ENCODE measurements at places on chromosomes 13 and 19.

DNA sequence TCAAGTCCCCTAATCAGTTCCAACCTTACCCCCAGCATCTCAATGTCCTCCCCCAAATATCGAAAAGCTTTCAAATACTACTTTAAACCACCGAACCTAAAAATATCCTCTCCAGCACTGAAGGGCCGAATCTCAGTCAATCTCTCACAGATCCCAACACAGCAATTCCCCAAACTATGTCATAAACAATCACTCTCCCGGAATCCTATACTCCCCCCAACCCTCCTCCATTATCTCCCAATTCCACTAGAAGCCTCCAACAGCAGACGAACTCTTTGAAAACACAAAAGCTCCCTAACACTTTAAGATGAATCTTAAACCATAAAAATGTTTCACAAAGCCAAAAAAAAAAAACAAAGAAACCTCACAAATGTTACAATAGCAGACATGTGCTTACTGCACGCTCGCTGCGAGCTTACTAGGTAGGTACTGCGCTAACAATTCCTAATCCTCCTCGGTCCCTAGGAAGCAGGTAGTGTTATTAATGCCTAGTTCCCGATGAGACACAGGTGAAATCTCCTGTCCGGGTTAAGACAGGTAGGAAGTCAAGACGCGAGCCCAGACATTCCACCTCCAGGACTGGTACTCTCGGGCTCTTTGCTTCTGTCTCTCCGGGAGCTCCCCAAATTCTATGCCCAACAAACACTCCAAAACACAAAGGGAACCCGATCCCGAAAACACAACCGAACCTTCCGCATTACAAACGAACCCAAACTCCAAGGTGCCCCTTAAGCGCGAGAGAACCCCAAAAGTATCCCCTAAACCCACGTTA lies 14.2 kb downstream of the FBXO46 start:
- DNase-seq, result peak; percentile 20

DNA sequence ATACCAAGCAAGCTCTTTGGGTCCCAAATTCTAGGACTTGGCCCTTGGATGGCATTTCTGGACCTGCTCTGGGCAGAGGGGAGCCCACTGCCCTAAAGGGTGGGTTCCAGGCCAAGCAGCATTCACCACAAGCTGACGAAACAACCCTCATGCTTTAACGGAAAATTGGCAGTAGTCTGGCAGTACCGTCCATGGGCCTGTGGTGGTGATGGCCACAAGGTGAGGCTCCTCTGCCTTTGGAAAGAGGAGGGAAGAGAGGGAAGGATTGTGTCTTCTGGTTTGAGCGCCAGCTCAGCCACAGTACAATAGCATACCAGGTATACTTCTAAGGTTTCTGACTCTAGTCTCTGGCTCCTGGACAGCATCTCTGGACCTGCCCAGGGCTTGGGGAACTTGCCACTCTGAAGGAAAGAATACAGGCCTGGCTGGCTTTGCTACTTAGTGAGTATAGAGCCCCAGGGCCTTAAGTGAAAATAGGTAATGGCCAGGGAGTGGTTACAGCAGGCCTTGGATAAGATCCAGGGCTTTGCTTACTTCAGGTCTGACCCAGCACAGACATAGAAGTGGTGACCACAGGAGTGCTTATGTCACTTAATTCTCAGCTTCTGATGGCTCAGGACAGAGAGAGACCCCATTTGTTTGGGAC lies 595.5 kb downstream of the LMO7 start:
- no peak for DNase-seq

- no peak for DNase-seq
Observed at GRCh38 chr13:44934724-44935123, 54.5 kb downstream of the NUFIP1 start.

- DNase-seq, result no peak
Observed at GRCh38 chr13:29858667-29859066, 8.2 kb upstream of the UBL3 start.

- DNase-seq, result no peak
Observed at GRCh38 chr13:50228527-50228926, 213.3 kb downstream of the KCNRG start.

GRCh38 chr19:17405250-17406045 lies at the start of gene BST2:
Gene BST2, minus strand, starts transcription at chr19:17405630. Its CDS starts 55 bp downstream, at chr19:17405575.
- DNase-seq, result peak; percentile 48

DNA sequence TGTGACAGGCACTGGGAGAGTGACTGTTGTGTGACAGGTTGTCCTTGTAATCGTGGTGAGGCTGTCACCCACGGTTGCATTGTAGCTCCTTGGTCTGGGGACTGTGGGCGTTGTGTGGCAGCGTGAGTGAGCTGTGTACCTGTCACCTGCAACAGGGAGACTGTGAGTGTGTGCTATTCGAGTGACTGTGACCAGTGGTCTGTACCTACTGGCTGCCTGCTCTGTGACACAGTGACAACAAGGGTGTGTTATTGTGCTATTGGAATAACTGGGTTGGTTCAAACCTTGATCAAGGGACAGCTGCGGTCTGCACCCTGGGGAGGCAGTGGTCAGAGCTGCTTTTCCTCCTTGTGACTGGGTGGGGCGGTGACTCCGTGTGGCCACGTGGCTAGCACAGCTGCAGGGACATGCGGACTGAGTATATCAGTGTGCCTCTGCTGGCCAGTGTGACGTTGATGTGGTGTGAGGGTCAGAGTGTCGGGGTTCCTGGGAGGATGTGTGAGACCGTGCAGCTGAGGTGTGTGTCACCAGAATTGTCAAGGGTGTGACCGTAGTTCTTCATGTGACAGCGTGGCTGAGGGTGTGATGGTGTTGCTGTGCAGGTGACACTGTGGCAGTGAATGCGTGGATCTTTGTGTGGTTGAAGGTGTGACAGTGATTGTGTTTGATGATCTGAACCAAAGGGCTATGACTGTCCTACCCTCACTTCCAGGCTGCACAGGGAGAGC lies 10.1 kb upstream of the NFIX start:
- DNase-seq, result no peak

DNA sequence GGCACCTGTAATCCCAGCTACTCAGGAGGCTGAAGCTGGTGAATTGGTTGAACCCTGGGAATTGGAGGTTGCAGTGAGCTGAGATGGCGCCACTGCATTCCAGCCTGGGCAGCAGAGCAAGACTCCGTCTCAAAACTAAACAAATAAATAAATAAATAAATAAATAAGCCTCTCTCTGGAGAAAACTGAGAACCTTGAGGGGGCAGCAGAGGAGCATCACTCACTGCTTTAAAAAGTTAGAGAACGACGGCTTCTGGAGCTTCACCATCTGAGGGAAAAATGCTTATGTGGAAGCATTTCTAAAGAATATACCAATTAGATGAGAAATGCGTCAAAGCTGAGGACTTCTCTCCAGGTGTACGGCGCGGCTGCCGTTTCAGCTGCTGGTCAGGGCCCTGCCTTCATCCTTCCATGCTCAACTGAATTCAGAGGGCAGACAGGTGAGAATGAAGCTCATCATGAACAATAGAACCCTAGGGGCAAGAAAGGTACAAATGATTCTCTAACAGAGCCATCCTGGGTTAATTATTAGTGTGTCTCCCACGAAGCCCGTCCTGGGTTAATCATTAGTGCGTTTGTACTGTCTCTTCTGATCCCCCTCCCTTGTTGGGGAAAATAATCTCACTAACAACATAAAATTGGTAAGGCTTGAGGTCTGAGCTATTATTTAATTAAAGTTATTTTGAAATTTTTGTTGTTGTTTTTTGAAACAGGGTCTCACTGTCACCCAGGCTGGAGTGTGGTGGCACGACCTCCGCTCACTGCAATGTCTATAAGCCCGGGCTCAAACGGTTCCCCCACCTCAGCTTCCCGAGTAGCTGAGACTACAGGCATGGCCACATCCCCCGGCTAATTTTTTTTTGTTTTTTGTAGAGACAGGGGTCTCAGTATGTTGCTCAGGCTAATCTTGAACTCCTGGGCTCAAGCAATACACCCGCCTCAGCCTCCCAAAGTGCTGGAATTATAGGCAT lies 80.1 kb downstream of the IPO5 start:
- DNase-seq, result no peak

GRCh38 chr13:49388091-49388635 lies 55.7 kb downstream of the CAB39L start:
- DNase-seq, result no peak

- DNase-seq, result no peak
Observed at GRCh38 chr13:107534548-107534947, 680.8 kb downstream of the LIG4 start.

DNA sequence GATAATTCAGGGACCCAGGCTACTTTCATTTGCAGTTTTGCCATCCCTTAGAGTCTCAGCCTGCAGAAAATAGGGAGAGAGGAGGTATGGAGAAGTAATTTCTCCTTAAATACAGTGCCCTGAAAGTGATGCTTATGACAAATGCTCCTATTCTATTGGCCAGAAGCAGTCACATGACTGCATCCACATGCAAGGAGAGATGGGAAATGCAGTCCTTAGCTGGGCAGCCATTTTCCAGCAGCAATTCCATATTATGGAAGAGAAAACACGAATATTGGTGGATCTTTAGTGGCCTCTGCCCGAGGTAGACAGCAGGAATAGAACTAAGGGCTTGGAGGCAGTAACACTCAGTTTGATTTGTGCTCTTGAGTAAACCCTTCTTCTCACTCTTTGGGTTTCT lies 39.4 kb downstream of the VAV1 start:
- no peak for DNase-seq
